ENCODE measurements at places on chromosomes 2 and 18. TPM values are rescaled to one million over a fixed set of nuclear protein-coding genes. Genes with fewer than 3 reads are reported as not detected.

The ST8SIA3 gene
- total RNA-seq, result not detected

The ERBB4 gene
- total RNA-seq, result 0.95 TPM

The DSG4 gene
- 1.8 TPM for total RNA-seq

The SELENOI gene
- 23.1 TPM for total RNA-seq

The ALK gene
- 0.42 TPM for total RNA-seq

The GKN1 gene
- total RNA-seq, result not detected

The FTCDNL1 gene
- total RNA-seq, result 7.3 TPM

The SLC38A11 gene
- 1.1 TPM for total RNA-seq

The MYO7B gene
- total RNA-seq, result 2.9 TPM

The FBLN7 gene
- 4.4 TPM for total RNA-seq

The EPAS1 gene
- 271 TPM for total RNA-seq

The ANKRD12 gene
- total RNA-seq, result 52.5 TPM

The ITGB6 gene
- 4.4 TPM for total RNA-seq

The GPR39 gene
- 1.4 TPM for total RNA-seq

The SLC40A1 gene
- 20.4 TPM for total RNA-seq

The NEUROD1 gene
- not detected for total RNA-seq

The CHRND gene
- not detected for total RNA-seq

The PLCD4 gene
- 1.4 TPM for total RNA-seq

The CAPN14 gene
- 2.1 TPM for total RNA-seq

All from suprapubic skin (tissue), 4 donors.